ENCODE measurements at places on chromosomes 12 and 14. TPM values are rescaled to one million over a fixed set of nuclear protein-coding genes. Genes with fewer than 3 reads are reported as not detected.

Gene CRADD
- 15.4 TPM for total RNA-seq

Gene CFAP73
- total RNA-seq = not detected

Gene CCDC175
- not detected for total RNA-seq

Gene KLRC4
- total RNA-seq = not detected

Gene NXPH4
- 0.65 TPM for total RNA-seq

Gene ADCY4
- 5.3 TPM for total RNA-seq

Gene KRT79
- total RNA-seq = not detected

Gene FLRT2
- total RNA-seq = 8.0 TPM

Gene KCTD10
- total RNA-seq = 83.9 TPM

Gene DAO
- not detected for total RNA-seq

Gene TDG
- total RNA-seq = 19.1 TPM

Gene PRKCH
- total RNA-seq = 1.4 TPM

Gene CAPZA3
- total RNA-seq = 0.14 TPM

Gene OTOGL
- total RNA-seq = 0.14 TPM

Gene PLBD2
- 40.7 TPM for total RNA-seq

Gene SCN8A
- total RNA-seq = 12.7 TPM

Gene TAS2R13
- total RNA-seq = 0.85 TPM

Gene TRIM9
- total RNA-seq = 0.18 TPM

Gene KRT2
- not detected for total RNA-seq

Gene TEX52
- total RNA-seq = not detected

Gene MAPK1IP1L
- total RNA-seq = 9.7 TPM

Gene CCDC197
- total RNA-seq = not detected

Gene CLEC12A
- not detected for total RNA-seq

Data from smooth muscle cell of bladder (primary cell).